ENCODE measurements at places on chromosomes 2 and 18.

GRCh38 chr2:7994397-7994951, 687.4 kb upstream of the ID2 start:
- no peak for DNase-seq

- DNase-seq, result no peak
These were observed 129.9 kb downstream of the MYO5B start for GRCh38 chr18:50065039-50065438.

DNA sequence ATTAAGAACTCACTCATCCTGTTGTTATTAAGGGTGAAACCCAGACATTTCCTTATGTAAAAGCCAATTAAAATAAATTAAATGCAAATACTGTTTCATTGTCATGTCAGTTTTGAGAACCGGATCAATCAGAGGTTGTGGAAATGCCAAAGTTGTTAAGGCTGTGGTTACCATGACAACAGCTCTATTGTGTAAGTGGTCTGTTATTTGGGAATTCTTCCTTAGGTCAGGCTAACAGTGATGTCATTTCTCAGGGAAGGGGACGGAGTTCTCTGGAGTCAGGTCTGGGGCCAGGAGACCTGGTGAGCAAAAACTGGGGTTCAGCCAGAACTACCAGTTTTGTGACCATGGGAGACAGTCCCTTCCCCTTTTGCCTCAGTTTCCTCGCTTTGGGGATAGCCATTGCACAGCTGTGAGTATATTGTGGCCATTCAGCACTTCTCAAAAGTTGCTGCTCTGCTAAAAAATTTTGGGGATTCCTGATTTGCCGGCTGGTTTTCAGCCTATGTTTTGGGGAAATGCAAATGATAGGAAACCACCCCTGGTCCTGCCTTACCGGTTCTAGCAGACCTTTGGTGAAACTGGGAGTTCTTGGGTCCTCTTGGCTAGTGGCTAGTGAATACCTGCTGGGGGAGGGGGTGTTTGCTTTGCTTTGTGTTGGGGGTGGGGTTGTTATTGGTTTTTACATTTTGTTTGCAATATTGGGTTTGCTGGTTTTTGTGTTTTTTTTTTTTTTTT, 21.6 kb downstream of the HPCAL1 start:
- DNase-seq, result no peak

- no peak for DNase-seq
These were observed 225.0 kb downstream of the THSD7B start for GRCh38 chr2:136990316-136990715.

DNA sequence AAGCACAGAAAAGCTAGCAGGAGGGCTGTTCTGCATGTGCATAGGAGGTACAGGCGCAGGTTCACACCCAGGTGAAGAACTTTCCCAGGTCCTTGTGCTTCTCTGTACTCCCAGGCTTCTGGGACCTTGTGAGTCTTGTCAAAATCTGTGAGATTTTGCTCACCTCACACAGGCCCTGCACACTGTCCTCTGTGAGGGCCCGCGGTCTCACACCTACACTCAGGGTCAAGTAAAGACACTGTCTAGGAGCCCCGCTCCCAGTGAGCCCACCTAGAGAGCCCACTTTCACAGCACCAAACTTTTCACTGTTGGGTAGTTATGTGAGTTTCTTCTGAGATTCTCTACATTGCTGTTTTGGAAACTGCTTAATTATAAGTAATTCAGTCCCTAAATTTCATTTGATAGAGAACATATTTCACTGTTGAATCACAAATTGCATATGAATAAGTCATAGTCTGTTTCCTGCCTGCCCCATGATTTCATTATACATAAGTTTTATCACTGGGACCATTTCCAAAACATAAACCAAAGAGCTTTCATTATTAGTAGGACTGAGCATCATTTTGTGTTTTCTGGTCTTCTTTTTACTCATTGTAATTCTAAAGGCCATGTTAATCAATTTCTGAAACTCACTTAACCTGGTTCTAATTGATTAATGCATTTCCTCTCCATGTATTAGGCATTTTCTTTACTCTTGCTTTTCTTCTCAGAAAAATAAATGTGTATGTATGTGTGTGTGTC, 234.2 kb upstream of the SPOPL start:
- peak; percentile 59 for DNase-seq

- DNase-seq, result no peak
These were observed 69.7 kb downstream of the LYPD6 start for GRCh38 chr2:149399934-149400615.
